ENCODE measurements at places on chromosomes 5 and 9.

GRCh38 chr5:54547711-54548250 lies 30.2 kb downstream of the SNX18 start:
- peaks cover 1% of the 10 kb centered on the region for H3K4me1 ChIP-seq
- H3K4me3 ChIP-seq: no peak overlapping the region
- no peak for DNase-seq
- H3K36me3 ChIP-seq: peaks cover 30% of the 10 kb centered on the region
- H3K27me3 ChIP-seq: no peaks in the 10 kb centered on the region

DNA sequence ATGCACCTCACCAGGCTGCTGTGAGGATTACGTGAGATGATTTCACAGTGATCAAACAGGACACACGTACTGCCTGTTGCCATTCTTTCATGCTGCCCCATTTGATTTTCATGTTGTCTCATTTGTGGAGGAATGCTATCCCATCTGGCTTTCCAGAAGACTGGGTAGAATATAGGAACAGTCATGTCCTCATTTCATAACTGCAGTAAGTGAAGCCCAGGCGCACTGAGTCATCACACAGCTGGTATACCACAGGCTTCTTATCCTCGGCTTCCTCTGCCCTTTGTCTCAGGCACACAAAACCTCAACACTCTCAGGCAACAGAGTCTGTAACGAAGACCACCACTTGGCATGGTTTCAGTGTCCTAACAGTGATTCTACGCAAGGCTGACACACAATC lies 62.3 kb downstream of the LHFPL2 start:
- no peaks in the 10 kb centered on the region for H3K4me1 ChIP-seq
- no peaks in the 10 kb centered on the region for H3K36me3 ChIP-seq
- peaks cover 12% of the 10 kb centered on the region for H3K27me3 ChIP-seq
- no peak overlapping the region for H3K27ac ChIP-seq

- no peak overlapping the region for H3K27ac ChIP-seq
- no peak overlapping the region for H3K4me3 ChIP-seq
- H3K4me1 ChIP-seq: peaks cover 3% of the 10 kb centered on the region
- no peaks in the 10 kb centered on the region for H3K36me3 ChIP-seq
- peaks cover 2% of the 10 kb centered on the region for H3K27me3 ChIP-seq
These were observed 83.4 kb upstream of the CTSL start for GRCh38 chr9:87642330-87643106.

DNA sequence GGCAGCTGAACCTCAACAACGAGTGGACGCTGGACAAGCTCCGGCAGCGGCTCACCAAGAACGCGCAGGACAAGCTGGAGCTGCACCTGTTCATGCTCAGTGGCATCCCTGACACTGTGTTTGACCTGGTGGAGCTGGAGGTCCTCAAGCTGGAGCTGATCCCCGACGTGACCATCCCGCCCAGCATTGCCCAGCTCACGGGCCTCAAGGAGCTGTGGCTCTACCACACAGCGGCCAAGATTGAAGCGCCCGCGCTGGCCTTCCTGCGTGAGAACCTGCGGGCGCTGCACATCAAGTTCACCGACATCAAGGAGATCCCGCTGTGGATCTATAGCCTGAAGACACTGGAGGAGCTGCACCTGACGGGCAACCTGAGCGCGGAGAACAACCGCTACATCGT lies 12.4 kb upstream of the PHYHD1 start:
- no peaks in the 10 kb centered on the region for H3K27me3 ChIP-seq
- H3K36me3 ChIP-seq: peaks cover 61% of the 10 kb centered on the region
- no peak overlapping the region for H3K27ac ChIP-seq
- H3K4me3 ChIP-seq: no peak overlapping the region

- no peaks in the 10 kb centered on the region for H3K27me3 ChIP-seq
- no peaks in the 10 kb centered on the region for H3K36me3 ChIP-seq
- no peaks in the 10 kb centered on the region for H3K4me1 ChIP-seq
- no peak overlapping the region for H3K4me3 ChIP-seq
- DNase-seq: no peak
- H3K27ac ChIP-seq: no peak overlapping the region
These were observed 217.0 kb downstream of the PAPPA start for GRCh38 chr9:116370556-116370955.

DNA sequence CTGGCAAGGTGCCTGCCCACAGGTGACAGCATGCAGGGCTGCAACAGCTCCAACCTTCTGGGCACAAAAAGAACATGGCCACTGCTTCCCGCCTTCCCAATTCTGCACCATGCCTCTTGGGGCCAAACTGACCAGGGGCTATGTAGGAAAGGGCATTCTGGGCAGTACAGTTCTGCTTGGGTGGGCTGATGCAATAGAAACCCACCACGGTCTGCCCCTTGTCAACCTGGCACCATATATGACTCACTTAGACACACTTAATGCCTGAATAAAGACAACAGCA lies 40.2 kb upstream of the FCN1 start:
- no peaks in the 10 kb centered on the region for H3K36me3 ChIP-seq
- peaks cover 4% of the 10 kb centered on the region for H3K27me3 ChIP-seq
- no peak for DNase-seq
- H3K4me3 ChIP-seq: no peak overlapping the region
- no peaks in the 10 kb centered on the region for H3K4me1 ChIP-seq

GRCh38 chr5:78533356-78533755 lies 115.2 kb downstream of the LHFPL2 start:
- H3K4me1 ChIP-seq: no peaks in the 10 kb centered on the region
- no peak for DNase-seq
- peaks cover 2% of the 10 kb centered on the region for H3K27me3 ChIP-seq
- no peak overlapping the region for H3K4me3 ChIP-seq
